ENCODE measurements at places on chromosomes 12 and 14.

DNA sequence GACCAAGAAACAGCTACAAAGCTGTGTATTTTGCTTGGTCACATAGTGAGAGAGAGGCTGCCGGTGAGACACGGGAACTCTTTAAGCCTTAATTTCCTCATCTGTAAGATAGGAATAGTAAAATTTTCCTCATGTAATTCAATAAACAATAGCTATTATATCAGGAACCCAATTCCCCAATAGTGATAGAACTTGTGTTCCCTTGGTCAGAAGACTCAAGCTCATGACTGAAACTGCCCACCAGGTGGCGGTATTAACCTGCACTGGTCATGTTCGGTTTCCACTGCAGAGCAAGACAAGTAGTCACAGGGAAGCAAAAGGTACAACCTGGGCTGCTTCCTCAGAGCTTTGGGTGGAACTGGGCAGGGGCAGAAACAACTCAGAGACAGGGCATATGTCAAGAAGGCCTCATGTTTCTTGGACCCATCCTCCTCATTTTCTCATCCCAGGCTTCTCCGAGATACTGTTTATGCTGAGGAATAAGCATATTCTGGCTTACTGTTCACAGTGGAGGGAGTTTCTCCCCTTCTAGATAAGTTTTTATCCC, 4.2 kb upstream of the AJUBA start:
- DNase-seq: peak; percentile 83

DNA sequence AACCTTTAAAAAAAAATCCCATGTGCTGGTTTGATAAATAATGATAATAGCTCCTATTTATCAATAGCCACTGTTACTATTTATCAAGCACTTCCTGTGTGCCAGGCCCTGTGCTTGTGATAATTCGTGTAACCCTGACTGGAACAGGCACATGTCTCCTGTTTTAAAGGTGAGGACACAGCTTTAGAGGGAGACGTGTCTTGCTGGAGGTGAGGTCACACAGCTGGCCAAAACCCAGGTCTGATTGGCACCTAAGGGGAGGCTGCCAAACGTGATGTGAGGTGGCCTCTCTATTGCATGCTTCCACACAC, 156.6 kb downstream of the VRK1 start:
- no peak for DNase-seq

- DNase-seq: no peak
Measured at GRCh38 chr12:83841620-83842019, 1071.0 kb downstream of the SLC6A15 start.

GRCh38 chr12:57063991-57064685, 14.2 kb upstream of the MYO1A start:
- peak; percentile 68 for DNase-seq

GRCh38 chr12:54360717-54361456, 3.4 kb downstream of the GPR84 start:
- DNase-seq: peak; percentile 44

DNA sequence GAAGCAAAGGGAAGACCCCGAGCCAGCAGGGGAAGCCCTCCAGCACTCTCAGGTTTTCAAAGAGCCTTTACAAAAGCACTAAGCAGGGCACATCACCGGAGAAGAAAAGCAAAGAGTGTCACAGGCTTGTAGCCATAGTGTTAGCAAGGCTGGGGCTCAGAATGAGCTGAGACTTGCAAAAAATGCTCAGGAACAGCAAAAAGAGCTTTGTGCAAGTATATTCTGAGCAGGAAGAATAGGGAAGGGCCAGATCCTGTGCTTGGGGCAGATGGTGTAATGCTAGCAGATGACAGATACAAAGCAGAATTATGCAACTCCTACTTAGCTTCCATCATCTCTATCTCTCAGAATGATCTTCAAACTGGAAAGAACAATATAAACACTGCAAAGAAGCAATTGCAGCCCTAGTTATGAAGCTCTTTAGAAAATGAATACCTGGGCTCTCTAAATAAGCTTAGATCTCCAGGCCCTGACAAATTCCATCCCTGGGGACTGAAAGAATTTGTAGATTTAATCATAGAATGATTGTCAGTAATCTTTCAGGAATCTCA, 23.7 kb upstream of the PARP11 start:
- DNase-seq: no peak

- DNase-seq: no peak
Measured at GRCh38 chr12:40137252-40137651, 31.4 kb upstream of the SLC2A13 start.

Measured in stimulated activated CD4-positive, alpha-beta T cell treated with anti-CD3 and anti-CD28 coated beads, Interleukin-4, amount 100 ng/mL, for 4 hours (primary cell).